Activated naive CD4-positive, alpha-beta T cell treated with anti-CD3 and anti-CD28 coated beads, Interleukin-2, amount 50 U/mL, for 72 hours (primary cell): ENCODE measurements at places on chromosomes 6 and 20.

DNA sequence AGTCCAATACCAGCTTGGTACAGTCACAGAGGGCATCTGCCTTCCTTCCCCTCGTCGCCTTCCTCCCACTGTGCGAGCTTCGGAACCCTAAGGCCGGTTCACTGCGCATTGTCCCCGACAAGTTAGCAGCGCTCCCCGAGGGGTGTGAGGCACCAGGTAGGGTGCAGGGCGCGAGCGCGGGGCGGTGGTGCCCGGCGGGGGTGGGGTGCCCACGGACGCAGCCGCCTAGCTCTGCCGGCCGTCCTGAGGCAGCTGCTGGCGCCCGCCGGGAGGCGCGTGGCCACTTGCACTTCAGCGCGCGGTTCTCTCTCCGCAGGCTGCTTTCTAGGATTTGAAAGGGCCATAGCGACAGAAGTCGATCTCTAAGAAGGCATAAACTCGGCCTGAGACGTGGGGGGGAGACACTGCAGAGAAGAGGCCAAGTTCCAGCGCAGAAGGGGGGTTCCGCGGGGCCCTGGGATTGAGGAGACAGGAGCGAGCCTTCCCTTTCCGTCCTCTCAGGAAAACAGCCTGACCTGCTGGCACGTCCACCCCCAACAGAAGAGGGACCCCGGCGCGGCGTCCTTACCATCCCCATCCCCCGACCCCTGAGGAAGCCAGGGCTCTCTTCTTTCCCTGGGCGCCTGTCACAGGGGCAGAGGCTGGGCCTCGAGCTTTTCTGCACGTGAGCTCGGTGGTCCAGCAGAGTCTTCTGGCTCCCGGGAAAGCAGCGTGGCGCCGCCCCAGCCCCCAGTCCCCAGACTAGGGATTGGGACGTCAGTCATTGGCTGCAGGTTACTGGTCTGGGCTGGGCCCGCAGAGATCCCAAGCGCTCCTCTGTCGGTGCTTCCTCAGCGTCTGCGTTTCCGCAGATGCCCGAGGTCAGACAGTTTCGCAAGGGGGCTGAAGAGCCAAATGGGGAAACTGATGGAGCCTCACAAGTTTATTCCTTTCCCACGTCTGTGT, 15.6 kb upstream of the PRDM13 start:
- DNase-seq = no peak

DNA sequence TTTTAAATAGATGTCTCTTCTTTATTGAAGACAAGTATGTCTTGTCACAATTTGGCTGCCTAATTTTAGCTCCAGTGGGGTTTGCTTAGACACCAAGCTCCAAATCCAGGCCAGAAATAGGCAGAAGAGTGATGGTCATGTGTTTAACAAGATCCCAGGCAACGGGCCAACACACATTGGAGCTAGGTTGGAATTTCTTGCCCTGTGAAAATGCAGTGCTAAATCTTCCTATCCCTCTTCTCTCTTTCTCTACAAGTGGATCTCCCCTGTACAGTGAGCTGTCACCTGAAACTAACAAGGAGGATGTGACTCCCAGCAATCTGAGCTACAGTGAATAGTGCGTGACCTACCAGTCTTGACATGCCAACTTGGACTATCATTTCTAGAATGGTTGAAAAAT, 65.3 kb upstream of the VGLL2 start:
- no peak for DNase-seq

- no peak for DNase-seq
Measured at GRCh38 chr20:56872620-56873458, 243.7 kb downstream of the TFAP2C start.

DNA sequence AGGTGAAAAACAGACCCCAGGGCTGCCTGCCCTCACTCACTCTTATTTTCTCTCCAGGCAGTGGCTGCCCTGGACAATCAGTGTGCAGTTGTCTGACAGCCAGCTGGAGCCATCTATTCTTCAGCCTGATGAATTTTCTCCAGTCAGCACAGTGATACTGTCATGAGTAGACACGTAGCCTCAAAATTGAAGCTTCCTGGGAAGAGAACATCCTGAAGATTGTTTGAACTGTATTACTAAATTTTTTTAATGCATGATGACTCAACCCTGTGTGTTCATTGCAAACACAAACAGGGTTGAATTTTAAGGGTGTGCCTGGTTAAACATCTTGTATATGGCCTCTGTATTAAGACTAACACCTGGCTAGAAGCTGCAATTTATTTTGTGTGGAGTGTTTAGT, 49.8 kb upstream of the STXBP5 start:
- DNase-seq = no peak

DNA sequence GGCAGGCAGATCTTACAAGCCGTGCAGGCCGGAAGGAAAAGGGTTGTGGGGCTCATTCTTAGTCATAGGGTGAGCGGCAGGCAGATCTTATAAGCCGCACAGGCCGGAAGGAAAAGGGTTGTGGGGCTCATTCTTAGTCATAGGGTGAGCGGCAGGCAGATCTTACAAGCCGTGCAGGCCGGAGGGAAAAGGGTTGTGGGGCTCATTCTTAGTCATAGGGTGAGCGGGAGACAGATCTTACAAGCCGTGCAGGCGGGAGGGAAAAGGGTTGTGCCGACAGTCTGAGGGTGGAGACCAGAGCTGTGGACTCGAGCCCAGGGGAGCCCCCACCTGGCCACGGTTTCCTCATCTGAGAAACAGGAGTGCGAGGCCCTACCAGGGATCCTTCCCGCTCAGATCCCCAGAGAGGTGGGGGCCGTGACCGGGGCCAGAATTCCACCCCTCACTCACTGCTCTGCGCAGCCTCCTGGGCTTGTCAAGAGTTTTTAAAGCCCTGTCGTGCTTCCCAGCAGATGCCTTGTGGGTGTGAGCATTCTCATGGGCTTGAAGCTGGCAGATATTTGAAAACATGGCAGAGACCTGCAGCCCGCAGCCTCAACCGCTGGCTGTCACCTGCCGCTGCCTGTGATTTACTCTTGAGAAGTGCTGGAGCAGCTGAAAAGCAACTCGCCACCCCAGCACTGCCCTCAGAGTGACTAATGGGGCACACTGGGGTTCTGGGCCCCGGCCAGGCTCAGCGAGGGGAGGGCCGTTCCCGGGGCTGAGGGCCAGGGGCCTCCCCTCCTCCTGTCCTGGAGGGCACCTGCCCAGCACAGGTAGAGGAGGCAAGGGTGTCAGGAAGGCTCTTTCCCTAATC, 31.9 kb downstream of the NTSR1 start:
- peak; percentile 71 for DNase-seq

- DNase-seq = no peak
Measured at GRCh38 chr6:103000688-103001087, 1607.2 kb downstream of the GRIK2 start.

GRCh38 chr6:4812068-4812467, 35.9 kb downstream of the CDYL start:
- no peak for DNase-seq

DNA sequence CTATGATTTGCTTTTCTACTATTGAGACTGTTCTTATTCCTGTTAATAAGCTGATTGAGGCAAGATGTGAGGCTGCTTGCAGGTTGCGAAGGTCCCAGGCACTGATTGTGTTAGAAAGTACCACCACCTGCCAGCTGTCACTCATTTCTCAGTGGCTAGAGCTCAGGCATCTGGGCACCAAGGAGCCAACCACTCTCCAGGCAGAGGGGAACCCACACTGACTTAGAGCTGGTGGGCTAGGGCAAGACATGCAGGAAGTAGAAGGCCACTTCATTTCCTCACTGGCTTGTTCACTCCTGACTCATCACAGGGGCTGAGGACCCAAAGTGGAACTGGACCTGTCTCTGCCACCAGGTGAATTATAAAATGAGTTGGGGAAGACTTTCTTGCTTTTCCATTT, 7.8 kb upstream of the DLL1 start:
- DNase-seq = no peak

DNA sequence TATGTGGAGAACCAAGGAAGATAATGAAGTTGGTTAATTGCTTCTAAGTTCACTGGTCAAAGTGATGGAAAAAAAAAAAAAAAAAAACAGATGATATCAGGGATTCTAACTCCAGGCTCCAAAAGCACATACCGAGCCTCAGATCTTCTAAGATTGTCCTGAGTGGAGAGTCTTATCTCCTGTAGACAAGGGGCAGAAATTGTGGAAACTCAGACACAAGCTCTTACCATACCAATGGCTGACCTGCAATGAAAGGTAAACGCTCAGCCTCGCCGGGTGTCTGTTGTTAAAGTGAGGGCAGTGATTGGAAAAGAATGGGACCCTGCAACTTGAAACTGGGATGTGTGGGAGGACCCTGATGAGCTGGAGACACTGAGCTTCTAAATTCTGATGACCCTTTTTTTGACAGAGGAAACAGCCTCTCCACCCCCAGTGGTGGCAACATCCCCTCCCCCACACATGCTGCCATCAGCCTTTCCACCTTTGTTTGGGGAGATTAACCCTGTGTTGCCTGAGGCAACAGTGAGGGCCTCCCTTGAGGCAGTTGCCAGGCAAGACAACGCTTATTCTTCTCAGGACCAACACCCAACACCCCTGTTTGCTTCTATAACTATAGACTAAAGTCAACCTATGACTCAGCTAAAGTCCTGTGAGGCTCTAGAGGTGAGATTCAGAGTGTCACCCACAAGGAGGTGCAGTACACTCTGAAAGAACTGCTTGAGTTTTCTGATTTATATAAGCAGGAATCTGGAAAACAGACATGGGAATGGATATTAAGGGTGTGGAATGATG, 154.0 kb downstream of the THBS2 start:
- no peak for DNase-seq

DNA sequence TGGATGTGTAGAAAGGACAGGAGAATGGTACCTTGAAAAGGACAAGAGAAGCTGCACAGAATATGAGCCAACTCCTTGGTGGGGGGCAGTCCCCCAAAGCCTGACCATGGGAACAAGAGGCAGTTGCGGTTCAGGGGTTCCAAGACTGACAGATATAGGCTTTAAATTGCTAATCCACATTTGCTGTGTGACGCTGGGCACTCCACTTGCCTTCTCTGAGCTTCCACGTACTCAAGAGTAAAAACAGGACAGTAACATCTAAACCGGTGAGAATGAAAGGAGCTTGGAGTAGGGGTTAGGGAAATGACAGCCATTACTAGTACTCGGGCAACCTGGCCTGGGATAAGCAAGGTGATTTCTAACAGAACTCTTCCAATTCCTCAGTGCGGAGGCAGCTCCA, 57.9 kb upstream of the LRFN2 start:
- DNase-seq = no peak

DNA sequence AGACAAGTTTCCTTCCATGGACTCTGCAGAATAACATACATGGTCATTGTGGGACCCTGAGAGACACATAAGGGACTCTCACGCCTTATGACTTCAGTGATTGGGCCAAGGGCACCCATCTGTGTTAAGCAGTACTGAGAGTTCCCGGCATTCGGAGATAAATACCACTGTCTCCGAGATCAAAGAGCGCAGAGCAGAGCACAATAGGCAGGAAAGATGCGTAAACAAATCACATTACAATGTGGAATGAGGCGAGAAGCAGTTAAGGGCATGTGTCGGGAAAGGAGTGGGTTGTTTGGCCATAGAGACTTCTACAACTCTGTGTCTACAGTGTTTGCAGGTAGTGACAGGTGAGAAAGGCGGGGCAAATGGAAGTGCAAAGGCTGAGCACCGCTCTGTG, 57.6 kb downstream of the NRSN1 start:
- no peak for DNase-seq

DNA sequence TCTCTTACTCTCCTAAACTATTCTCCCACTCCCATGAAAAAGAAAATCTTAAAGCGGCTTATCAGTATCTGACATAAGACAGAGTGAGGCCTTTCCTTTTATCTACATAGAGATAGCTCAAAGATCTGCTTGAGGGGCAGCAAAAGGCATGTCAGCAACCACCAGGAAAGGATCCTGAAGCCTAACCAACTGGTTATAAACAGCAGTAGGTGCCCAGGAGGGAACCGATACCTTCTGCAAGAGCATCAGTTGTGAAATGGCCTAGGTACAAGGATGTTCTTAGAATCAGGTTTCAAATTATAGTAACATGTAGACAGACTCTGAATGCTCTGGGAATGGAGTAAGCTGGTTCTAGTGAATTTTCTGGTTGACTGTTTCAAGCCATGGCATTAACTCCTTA, 21.4 kb downstream of the JARID2 start:
- DNase-seq = no peak

GRCh38 chr6:165091121-165091785, 218.2 kb downstream of the C6orf118 start:
- no peak for DNase-seq
